Endothelial cell of umbilical vein (primary cell): ENCODE measurements at places on chromosomes 6 and 20. TPM values are rescaled to one million over a fixed set of nuclear protein-coding genes. Genes with fewer than 3 reads are reported as not detected.

RBPJL gene
- total RNA-seq, result not detected in 2 replicates

- no peak for DNase-seq
Observed at GRCh38 chr6:166947251-166947650, 9.1 kb downstream of the RNASET2 start.

GRCh38 chr6:79077715-79078074 lies 359 bp downstream of the PHIP start:
- DNase-seq, result no peak

GRCh38 chr6:90370493-90370959 lies 73.9 kb upstream of the BACH2 start:
- no peak for DNase-seq

SLC22A7 gene
- total RNA-seq, result not detected in 2 replicates

DNA sequence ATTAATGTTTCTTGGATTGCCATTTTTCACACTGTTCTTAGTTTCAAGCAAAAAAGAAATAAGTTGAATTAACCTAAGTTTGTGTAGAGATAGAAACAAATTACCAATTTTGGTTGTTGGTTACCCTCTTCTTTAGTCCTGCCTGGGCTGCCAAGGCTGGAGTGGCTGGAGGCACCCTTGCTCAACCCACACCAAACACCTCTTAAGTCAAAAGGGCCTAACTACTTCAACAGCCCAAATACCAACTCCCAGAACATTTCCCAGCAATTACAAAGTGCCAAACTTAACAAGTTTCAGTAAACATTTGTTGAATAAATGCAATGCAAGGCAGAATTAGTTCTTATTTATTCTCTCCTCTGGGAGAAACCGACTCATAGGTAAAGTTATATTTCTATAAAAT lies 38.1 kb upstream of the TMEM181 start:
- no peak for DNase-seq

DNA sequence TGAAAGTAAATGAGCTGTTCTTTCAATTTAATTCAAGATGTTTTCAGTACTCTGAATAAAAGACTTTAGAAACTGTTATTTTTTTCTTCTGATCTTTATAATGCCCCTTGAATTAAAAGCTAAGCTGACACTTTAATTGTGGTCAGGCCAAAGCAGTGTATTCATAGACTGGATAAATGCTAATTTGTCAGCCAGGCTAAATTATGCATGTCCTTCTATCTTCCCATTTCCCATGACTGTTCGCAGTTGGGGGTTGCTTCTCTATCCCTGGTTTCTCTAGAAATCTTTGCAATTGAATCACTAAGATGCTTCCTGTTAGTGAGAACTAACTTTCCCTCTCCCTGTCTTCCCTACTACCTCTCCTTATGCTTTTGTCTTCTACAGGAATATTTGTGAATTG lies 396.2 kb downstream of the RFPL4B start:
- no peak for DNase-seq

DNA sequence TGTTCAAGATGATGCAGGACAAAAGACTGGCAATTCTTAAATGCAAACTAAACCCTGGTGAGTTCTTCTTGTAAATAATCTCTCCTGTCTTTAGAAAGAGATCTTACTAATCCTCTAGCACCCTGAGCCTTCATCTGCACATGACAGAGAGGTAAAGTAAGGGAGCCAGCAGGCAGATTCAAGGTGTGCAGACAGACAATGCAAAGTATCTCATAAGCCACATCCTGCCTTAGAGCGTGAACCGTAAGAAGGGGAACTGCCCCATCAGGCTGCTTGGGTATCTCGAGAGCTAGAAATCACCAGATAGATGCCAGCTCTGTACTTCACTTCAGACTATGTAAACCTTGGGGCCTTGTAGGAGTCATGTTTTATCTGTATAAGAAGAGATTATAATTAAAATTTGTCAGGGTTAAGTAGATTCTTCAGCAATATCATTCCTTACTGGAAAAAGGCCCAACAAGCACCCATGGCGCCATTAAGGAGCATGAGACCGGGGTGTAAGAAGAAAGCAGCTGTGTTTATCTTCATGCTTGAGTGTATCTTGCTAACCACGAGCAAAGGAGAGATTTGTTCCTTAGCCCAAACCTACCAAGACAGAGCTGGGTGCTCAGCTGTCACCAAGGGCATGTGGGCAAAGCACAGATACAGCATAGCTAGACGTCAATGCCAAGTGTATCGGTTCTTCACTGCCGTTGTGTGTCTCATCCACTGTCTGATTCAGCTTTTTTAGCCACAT lies 24.4 kb downstream of the CNR1 start:
- DNase-seq, result no peak

DNA sequence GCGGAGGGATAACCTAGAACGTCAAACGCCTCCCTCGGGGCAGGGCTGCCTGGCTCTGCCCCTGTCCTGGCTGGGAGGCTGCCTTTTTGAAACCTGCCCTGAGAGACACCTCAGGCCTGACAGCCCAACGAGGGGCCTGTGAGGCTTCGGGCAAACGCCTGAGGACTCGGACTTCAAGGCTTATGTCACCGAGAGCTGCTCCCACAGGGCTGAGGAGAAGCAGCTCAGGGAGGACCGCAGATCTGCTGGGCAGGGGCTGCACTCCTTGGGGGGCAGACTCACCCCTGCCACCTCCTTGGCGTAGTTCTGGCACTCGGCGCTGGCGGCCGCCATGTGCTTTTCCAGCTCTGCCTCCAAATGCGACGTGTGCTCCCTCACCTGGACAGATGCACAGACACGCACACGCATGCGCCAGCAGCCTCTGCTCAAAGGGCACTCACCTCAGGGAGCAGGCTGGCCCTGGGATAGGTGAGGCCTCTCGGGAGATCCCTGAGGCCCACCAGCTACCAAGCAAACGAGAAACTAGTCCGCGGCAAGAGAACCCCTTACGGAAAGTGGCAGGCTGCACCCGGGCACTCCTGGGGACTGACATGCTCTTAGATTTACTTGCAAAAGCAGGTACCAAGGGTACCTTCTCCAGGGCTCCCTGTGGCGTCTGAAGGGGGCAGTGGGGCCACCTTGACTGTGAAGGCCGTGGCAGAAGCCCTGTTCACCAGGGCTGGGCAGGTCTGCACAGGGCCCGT lies 49.6 kb downstream of the DSTN start:
- no peak for DNase-seq

TNFRSF6B gene
- total RNA-seq, result 0.69 TPM in 1 of 2 replicates, not detected in the other

GRCh38 chr20:3071610-3072529 lies at the start of gene OXT:
TSS of gene OXT (plus strand) at chr20:3071620. CDS start at chr20:3071656, 36 bp downstream.
- DNase-seq, result peak; percentile 23

- no peak for DNase-seq
Observed at GRCh38 chr20:38196076-38196475, 31.0 kb upstream of the TGM2 start.

DNA sequence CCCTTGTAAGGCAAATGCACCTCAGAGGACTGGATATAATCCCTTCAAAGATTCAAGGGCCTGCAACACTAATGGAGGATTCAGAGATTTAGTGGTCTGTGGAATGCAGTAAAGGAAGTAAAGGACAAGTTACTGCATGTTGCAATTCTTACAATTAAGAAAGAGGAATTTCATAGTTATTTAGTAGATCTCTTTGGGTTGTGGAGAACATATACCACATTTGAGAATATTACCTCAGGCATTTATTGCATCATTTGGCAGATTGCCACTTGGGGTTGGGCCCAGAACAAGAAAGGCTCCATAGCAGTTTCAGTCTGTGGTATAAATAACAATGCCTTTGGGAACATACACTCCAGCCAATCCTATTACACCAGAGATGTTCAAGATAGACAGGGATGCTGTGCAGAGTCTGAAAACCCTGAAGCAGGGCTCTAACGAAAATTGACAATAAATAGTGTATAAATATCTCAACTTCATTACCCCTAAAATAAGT lies 20.9 kb upstream of the EPM2A start:
- peak; percentile 28 for DNase-seq

GRCh38 chr6:17418281-17419188 lies 25.1 kb downstream of the CAP2 start:
- no peak for DNase-seq

- DNase-seq, result no peak
Observed at GRCh38 chr20:19823216-19823615, 65.2 kb downstream of the RIN2 start.

DNA sequence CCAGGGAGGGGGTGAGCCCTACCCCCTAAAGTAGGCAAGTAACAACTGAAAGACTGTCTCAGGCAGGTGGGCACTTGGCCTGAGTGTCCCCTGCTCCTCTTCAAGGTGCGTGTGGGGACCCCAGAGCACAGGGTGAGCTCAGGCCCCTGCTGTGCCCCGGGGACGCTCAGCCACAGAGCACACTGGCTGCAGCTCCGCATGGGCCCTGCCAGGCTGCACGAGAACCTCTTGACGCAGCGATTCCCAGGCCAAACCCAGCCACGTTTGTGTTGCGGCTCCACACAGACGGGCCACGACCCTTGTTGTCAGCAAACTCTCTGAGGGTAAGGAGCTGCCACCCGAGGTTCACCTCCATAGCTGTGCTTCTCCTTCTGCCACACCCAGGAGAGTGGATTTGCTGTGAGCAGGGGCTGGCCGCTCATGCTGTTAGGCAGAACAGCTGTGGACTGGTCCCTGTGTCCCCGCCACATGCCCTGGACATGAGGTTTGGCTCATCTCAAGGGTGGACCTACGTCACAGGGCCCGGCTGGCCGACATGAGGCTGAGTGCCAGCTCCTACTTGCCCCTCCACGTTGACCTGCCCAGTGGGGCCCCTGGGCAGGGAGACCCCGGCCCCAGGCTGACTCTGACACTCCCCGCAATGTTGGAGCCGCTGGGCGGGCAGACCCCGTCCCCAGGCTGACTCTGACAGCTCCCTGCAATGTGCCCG lies 29.7 kb upstream of the GATA5 start:
- DNase-seq, result no peak

COL11A2 gene
- total RNA-seq, result 1.3 and 1.7 TPM in 2 replicates

GRCh38 chr6:5036269-5036668 lies 32.4 kb upstream of the RPP40 start:
- peak; percentile 12 for DNase-seq

- peak; percentile 71 for DNase-seq
Observed at GRCh38 chr20:13800728-13801134, 15.9 kb downstream of the NDUFAF5 start.

DNA sequence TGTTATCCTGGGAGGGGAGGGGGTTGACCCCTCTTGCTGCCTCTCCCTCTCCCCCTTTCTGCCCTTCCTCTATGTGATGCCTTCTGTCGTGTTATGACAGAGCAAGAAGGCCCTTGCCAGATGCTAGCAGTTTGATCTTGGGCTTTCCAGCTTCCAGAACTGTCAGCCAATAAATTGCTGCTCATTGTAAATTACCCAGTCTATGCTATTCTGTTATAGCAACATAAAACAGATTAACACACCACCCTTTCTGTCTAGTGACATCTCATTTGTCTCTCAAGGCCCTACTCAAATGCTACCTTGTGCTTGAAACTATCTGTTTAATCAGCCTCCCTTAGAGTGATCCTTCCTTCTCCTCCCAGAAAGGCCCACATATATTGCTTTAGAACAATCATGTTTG lies 16.4 kb upstream of the MAP3K4 start:
- no peak for DNase-seq

ESF1 gene
- 15.2 and 15.5 TPM in 2 replicates for total RNA-seq

GRCh38 chr6:9933677-9934076 lies 481.2 kb downstream of the TFAP2A start:
- DNase-seq, result no peak

- DNase-seq, result no peak
Observed at GRCh38 chr20:60365882-60366281, 407.7 kb downstream of the CDH26 start.

DNA sequence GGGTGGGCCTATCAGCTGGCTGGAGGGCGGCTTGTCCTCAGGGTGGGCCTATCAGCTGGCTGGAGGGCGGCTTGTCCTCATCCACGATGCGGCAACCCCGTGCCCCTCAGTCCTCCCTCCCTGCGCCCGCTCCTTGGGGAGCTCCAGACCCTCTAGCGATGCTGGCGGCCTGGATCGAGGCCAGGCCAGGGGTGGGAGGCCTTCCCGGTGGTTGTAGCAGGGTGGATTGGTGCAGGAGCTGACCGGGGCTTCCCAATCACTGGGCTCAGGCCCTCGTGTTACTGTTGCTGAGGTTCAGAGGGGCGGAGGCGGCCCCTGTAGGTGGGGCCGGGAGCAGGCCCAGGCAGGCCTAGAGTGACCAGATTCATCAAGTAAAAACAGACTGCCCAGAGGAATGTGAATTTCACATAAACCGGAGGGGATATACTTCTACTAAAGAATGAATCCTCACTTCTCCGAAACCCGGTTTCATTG lies 8.8 kb downstream of the SLC17A9 start:
- no peak for DNase-seq

SDC4 gene
- 28.7 and 32.0 TPM in 2 replicates for total RNA-seq

GRCh38 chr6:45696738-45697137 lies 318.9 kb downstream of the CLIC5 start:
- DNase-seq, result no peak

GRCh38 chr20:24586523-24586840 lies 117.1 kb downstream of the SYNDIG1 start:
- DNase-seq, result no peak

OXT gene
- not detected in 2 replicates for total RNA-seq

PLCB4 gene
- 1.6 and 1.7 TPM in 2 replicates for total RNA-seq

DNA sequence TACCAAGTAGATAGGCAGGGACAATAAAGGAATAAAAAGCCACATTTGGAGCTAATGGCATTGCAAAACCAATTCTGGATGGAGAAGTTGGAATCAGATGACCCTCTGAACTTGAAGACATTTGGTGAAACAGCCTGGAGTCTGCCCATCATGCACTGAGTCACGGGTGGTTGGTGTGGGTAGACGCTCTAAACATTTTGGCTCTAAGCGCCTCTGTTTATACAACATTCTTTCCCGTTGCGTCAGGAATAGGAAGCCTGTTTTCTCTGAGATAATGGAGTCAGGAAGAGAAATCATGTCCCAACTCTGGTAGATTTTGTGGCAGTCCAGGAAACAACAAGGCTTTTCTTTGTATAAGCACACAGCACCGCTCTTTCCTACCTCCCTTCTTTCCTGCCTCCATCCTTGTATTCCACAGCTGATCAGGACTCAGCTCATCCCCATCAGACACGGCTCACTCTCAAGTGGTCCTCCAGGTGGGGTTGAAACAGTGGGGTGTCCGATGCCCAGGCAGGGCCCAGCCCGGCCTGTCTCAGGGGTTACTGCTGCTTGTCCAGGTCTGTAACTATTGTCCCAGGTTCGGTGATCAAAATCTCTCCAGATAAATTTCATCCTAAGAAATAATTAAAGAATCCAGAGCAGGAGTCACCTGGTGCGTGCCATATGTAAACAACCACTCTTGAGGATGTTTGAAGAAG lies 12.1 kb upstream of the RAMACL start:
- peak; percentile 98 for DNase-seq

- DNase-seq, result no peak
Observed at GRCh38 chr20:54433636-54434035, 41.8 kb upstream of the DOK5 start.

DNA sequence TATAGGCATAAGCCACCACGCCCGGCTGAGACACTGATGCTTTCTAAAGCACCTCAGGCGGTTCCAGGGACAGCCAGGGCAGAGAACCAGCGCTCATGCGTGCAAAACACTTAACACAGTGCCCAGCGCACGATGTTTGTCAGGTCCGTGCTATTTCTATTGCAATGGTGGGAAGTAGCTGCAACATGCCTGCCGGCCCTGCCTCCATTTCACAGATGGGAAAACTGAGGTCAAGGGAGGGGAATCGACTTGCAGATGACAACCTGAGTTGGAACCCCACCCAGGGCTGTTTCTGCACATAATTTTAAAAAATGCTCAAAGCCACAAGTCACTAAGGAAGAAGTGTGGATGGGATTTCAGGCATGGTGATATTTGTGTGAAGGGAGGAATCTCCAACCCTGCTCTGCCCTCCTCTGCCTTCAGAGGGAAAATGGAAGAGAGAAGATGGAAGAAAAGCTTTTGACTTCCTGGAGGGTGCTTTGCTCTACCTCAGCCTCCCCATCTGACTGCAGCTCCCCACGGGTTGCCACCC lies 39.9 kb downstream of the KIAA1755 start:
- no peak for DNase-seq

GRCh38 chr20:64116541-64117431 lies 9.4 kb upstream of the NPBWR2 start:
- DNase-seq, result no peak

PREP gene
- total RNA-seq, result 37.7 and 40.7 TPM in 2 replicates
